Activated T-helper 2 cell treated with anti-CD3 and anti-CD28 coated beads, Interferon-gamma antibody, Interleukin-2, Interleukin-4, amounts not matched to agents 10 μg/mL and 5 μg/mL and 100 μg/mL, durations not matched to agents 14 hours and 24 hours and 36 hours (primary cell): ENCODE measurements at places on chromosomes 7 and 10.
A peak's percentile ranks its signal among the peaks of the same experiment; 100 is the strongest.

- H3K4me1 ChIP-seq, result no peaks in the 10 kb centered on the region
- no peak for DNase-seq
- H3K27ac ChIP-seq, result no peak overlapping the region
- H3K36me3 ChIP-seq, result no peaks in the 10 kb centered on the region
- no peak overlapping the region for H3K4me3 ChIP-seq
These were observed 269.5 kb downstream of the TSPAN12 start for GRCh38 chr7:120588416-120588815.

- H3K4me3 ChIP-seq, result peak overlapping the region; percentile 45
- H3K36me3 ChIP-seq, result peaks cover 9% of the 10 kb centered on the region
- DNase-seq, result no peak
- H3K4me1 ChIP-seq, result peaks cover 52% of the 10 kb centered on the region
- peak overlapping the region; percentile 65 for H3K27ac ChIP-seq
These were observed 173.6 kb downstream of the PRKCQ start for GRCh38 chr10:6406220-6407033.

- DNase-seq, result no peak
- no peaks in the 10 kb centered on the region for H3K4me1 ChIP-seq
- no peak overlapping the region for H3K27ac ChIP-seq
These were observed 153.8 kb downstream of the PRKG1 start for GRCh38 chr10:51227897-51228713.

DNA sequence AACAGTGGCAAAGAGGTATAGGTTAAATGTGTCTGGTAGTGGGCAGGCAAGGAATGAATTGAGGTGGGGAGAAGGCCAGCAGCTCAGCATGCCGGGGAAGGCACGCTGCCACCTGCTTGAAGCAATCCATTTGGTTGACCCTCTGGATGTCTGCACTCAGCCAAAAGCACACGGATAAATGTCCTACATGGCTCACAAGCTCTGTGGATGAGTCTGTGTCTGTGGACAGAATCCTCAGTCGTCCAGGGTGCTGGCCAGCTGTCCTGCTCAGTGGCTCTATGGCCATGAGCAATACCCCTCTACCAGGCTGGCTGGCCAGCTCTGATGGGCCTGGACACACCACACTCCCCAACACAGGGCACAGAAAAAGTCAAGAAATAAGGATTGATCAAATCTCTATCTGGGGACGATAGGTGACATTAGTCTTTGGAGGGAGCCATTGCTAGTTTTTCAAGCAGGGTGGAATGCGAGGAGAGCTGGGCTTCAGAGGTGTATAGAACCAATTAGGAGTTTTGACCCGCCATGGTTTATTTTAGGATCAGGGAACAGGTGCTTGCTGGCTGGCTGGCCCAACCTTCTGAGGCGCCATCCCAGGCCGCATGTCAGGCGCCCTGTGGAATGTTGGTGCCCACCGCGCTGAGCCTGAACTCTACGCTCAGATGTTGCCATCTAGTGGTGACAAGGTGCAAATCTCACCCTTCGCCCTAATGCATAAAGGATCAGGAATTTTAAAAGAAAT lies 493.4 kb downstream of the TNS3 start:
- no peak overlapping the region for H3K27ac ChIP-seq
- H3K4me1 ChIP-seq, result no peaks in the 10 kb centered on the region
- no peak for DNase-seq
- no peaks in the 10 kb centered on the region for H3K36me3 ChIP-seq

DNA sequence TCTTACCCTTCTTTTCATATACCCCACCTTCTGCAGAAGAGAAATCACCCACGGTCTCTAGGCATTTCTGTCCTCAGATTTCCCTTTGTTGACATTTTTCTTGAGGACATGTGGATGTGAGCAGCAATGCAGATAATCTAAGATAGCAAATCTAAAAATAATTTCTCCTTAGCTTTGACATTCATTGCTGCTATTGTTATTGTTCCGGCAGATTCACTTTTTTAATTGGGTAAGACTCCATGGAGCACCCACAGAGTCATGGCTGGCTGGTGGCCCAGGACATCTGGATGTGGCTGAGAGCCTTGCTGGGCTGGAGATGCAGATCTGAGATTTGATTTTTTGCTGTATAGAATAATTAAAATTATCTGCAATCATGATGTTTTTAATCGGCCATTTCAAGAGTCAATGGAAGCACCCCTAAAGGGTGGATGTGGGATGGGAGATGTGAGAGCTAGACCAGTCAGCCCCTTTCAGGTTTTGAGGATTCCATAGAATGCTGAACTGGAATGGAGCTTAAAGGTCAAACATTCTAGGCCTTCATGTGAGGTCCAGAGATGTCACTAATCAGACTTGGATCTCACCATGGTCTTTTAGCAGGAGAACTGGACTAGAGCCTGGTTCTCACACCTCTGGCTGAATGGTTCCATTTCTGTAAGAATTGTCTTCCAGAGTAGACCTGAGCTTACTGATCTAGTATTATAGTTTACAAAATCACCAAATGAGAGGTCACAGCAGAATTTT lies 37.5 kb downstream of the TAS2R41 start:
- H3K4me1 ChIP-seq, result peaks cover 12% of the 10 kb centered on the region
- no peak overlapping the region for H3K4me3 ChIP-seq
- H3K27ac ChIP-seq, result no peak overlapping the region
- H3K27me3 ChIP-seq, result no peaks in the 10 kb centered on the region
- no peak for DNase-seq
- no peaks in the 10 kb centered on the region for H3K36me3 ChIP-seq

- H3K27me3 ChIP-seq, result no peaks in the 10 kb centered on the region
- no peaks in the 10 kb centered on the region for H3K36me3 ChIP-seq
- H3K4me1 ChIP-seq, result no peaks in the 10 kb centered on the region
These were observed 559.5 kb upstream of the C7orf33 start for GRCh38 chr7:148031019-148031418.

GRCh38 chr10:11387044-11387443 lies 224.4 kb downstream of the USP6NL start:
- H3K36me3 ChIP-seq, result no peaks in the 10 kb centered on the region
- peaks cover 11% of the 10 kb centered on the region for H3K27me3 ChIP-seq
- DNase-seq, result no peak

GRCh38 chr10:62573929-62574328 lies 199.8 kb downstream of the ZNF365 start:
- peaks cover 47% of the 10 kb centered on the region for H3K27me3 ChIP-seq
- no peak overlapping the region for H3K4me3 ChIP-seq
- DNase-seq, result no peak
- no peaks in the 10 kb centered on the region for H3K36me3 ChIP-seq
- H3K27ac ChIP-seq, result no peak overlapping the region
- no peaks in the 10 kb centered on the region for H3K4me1 ChIP-seq

- no peak overlapping the region for H3K4me3 ChIP-seq
- no peak overlapping the region for H3K27ac ChIP-seq
- peaks cover 34% of the 10 kb centered on the region for H3K4me1 ChIP-seq
- H3K36me3 ChIP-seq, result no peaks in the 10 kb centered on the region
- H3K27me3 ChIP-seq, result peaks cover 44% of the 10 kb centered on the region
- no peak for DNase-seq
These were observed 52.0 kb upstream of the GRB10 start for GRCh38 chr7:50834679-50835078.

GRCh38 chr10:100970914-100971811 lies 1.9 kb downstream of the SEMA4G start:
- H3K4me1 ChIP-seq, result peaks cover 2% of the 10 kb centered on the region
- DNase-seq, result no peak
- no peak overlapping the region for H3K27ac ChIP-seq
- peak overlapping the region; percentile 49 for H3K4me3 ChIP-seq

DNA sequence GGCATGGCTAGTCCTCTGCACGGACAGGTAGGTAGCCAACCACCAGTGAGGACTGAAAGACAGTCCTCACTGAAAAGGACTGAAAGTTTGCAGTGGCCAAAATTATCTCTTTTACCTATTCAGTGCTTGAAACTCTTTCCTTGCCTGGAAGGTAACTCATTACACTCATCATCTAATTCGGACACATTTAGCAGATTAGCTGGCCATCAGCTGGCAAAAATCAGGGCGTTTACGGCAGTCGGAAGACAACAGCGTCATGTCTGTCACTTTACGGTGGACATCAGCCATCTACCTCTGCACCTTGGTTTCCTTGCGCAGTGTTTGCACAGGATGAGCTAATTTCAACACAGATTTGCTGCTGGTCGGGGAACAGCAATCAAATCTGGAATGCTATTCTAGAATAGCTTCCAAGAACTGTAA lies 740 bp downstream of the ANXA7 start:
- peaks cover 29% of the 10 kb centered on the region for H3K36me3 ChIP-seq
- peak overlapping the region; percentile 94 for H3K27ac ChIP-seq
- peak; percentile 50 for DNase-seq
- peaks cover 42% of the 10 kb centered on the region for H3K4me1 ChIP-seq

DNA sequence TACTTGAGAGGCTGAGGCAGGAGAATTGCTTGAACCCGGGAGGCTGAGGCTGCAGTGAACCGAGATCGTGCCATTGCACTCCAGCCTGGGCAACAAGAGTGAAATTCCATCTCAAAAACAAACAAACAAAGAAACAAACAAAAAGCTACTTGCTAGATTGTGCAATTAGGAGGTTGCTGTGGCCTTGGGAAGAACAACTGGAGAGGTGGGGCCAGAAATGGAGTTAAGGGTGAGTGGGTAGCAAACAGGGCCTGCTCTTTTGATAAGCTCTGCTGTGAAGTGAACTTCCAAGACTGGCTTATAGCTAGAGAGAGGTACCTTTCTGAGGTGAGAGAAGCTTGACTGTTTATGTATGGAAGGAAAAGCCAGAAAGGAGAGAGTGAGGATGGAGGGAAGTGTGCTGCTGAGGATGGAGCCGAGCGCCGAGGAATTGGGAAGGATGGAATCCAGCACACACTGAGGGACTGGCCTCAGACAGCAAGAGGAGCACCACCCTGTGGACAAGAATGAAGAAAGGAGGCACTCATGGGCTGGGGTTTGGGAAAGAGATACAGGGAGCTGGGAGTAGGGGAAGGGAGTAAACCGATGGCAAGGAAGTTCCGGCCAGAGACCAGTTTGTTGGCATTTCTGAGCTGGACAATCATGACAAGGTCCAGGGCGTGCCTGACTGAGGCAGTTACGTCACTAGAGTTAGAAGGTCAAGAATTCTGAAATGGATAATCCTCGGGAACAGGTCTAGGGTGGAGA lies 7.0 kb upstream of the RPEL1 start:
- H3K4me1 ChIP-seq, result peaks cover 11% of the 10 kb centered on the region
- no peak overlapping the region for H3K27ac ChIP-seq
- H3K4me3 ChIP-seq, result no peak overlapping the region
- H3K36me3 ChIP-seq, result no peaks in the 10 kb centered on the region
- DNase-seq, result no peak
- no peaks in the 10 kb centered on the region for H3K27me3 ChIP-seq

GRCh38 chr7:123655614-123656013 lies at the start of gene LMOD2:
TSS of gene LMOD2 (plus strand) at chr7:123655866. CDS start at chr7:123655964, 98 bp downstream.
- no peak for DNase-seq
- no peaks in the 10 kb centered on the region for H3K36me3 ChIP-seq
- H3K4me1 ChIP-seq, result no peaks in the 10 kb centered on the region
- no peak within 1 kb of the TSS for H3K27ac ChIP-seq

- H3K4me3 ChIP-seq, result no peak overlapping the region
- no peak for DNase-seq
- H3K27ac ChIP-seq, result no peak overlapping the region
- no peaks in the 10 kb centered on the region for H3K4me1 ChIP-seq
These were observed 202.6 kb upstream of the ZMIZ1 start for GRCh38 chr10:78865931-78866717.

GRCh38 chr7:117756586-117757085 lies 116.6 kb downstream of the CTTNBP2 start:
- H3K4me1 ChIP-seq, result no peaks in the 10 kb centered on the region
- H3K27me3 ChIP-seq, result no peaks in the 10 kb centered on the region
- no peaks in the 10 kb centered on the region for H3K36me3 ChIP-seq
- H3K4me3 ChIP-seq, result no peak overlapping the region

DNA sequence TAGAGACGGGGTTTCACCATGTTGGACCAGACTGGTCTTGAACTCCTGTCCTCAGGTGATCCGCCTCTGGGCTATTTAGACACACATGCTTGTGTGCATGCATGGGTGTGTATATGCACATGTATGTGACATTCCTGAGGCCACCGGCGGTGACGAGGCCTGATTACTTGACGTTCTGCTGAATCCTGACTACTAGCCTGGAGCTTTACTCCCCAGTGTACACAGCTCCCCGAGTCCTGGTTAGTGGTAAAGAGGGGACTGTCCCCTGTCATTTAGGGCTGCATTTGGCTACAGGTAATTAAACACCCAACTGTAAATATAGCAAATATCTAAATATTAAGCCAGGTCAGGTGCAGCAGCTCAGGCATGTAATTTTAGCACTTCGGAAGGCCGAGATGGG lies 14.2 kb downstream of the GTF2IRD1 start:
- no peaks in the 10 kb centered on the region for H3K4me1 ChIP-seq
- H3K27ac ChIP-seq, result no peak overlapping the region

- peaks cover 14% of the 10 kb centered on the region for H3K36me3 ChIP-seq
- no peak for DNase-seq
- H3K4me1 ChIP-seq, result peaks cover 3% of the 10 kb centered on the region
- no peak overlapping the region for H3K4me3 ChIP-seq
These were observed 66.2 kb upstream of the SRPK2 start for GRCh38 chr7:105454921-105455320.

DNA sequence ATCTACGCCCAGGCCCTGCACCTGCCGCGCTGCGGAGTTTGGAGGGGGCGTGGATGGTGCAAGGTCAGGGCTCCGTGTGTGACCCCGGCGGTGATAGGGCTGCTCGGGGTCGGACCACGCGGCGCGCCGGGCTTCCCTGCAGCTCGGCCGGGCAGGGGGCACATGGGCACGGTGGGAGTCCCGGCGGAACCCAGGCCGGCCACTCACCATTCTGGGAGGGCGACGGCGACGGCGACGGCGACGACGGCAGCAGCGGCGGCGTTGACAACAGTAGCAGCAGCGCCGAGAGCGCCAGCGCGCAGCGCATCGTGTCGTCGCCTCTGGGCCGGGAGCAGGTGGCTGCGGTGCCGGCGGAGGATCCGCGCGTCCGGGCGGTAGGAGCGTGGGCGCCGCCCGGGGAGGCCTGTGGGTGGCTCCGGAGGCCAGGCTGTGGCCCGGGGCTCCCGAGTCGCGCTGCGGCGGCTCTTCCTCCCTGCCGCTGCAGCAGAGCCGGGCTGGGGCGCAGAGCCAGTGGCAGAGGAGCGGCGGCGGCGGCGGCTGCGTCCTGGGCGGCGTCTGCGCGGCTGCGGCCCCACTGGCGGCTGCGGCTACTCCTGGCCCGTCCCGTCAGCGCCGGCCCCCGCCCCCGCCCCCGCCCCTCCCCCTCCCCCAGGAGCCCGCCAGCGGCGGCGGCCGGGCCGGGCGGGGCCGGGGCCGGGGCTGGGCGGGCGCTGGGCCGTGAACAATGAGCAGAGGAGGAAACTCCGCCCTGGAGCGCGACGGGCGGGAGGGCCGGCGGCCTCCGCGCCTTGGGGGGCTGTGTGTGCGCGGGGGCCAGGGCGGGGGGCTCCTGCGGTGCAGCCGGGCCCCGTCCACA lies at the start of gene PODXL:
PODXL (minus strand) TSS at position 576 of the 856 bp plus-strand sequence; CDS start at position 307, 269 bp downstream.
- peak; percentile 68 for DNase-seq
- no peak within 1 kb of the TSS for H3K27ac ChIP-seq
- no peaks in the 10 kb centered on the region for H3K36me3 ChIP-seq
- H3K27me3 ChIP-seq, result peaks cover 67% of the 10 kb centered on the region
- H3K4me3 ChIP-seq, result peak within 1 kb of the TSS; percentile 67
- H3K4me1 ChIP-seq, result peaks cover 6% of the 10 kb centered on the region

DNA sequence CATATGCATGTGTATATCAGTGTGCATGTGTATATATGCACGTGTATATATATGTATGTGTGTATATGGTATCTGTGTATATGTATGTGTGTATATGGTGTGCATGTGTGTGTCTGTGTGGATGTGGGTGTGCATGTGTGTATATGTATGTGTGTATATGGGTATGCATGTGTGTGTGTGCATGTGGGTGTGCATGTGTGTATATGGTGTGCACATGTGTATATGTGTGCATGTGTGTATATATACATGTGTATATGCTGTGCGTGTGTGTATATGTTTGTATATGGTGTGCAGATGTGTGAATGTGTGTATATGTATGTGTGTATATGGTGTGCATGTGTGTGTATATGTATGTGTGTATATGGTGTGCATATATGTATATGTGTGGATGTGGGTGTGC lies 245.2 kb downstream of the ADAM12 start:
- no peak overlapping the region for H3K27ac ChIP-seq
- H3K27me3 ChIP-seq, result no peaks in the 10 kb centered on the region
- no peaks in the 10 kb centered on the region for H3K4me1 ChIP-seq
- H3K36me3 ChIP-seq, result no peaks in the 10 kb centered on the region
- no peak for DNase-seq
